Activated CD8-positive, alpha-beta T cell treated with anti-CD3 and anti-CD28 coated beads, Interleukin-2, amount 10 ng/mL, durations not matched to agents 7 days and 5 days (primary cell): ENCODE measurements at places on chromosomes 5 and 9.
A peak's percentile ranks its signal among the peaks of the same experiment; 100 is the strongest.

DNA sequence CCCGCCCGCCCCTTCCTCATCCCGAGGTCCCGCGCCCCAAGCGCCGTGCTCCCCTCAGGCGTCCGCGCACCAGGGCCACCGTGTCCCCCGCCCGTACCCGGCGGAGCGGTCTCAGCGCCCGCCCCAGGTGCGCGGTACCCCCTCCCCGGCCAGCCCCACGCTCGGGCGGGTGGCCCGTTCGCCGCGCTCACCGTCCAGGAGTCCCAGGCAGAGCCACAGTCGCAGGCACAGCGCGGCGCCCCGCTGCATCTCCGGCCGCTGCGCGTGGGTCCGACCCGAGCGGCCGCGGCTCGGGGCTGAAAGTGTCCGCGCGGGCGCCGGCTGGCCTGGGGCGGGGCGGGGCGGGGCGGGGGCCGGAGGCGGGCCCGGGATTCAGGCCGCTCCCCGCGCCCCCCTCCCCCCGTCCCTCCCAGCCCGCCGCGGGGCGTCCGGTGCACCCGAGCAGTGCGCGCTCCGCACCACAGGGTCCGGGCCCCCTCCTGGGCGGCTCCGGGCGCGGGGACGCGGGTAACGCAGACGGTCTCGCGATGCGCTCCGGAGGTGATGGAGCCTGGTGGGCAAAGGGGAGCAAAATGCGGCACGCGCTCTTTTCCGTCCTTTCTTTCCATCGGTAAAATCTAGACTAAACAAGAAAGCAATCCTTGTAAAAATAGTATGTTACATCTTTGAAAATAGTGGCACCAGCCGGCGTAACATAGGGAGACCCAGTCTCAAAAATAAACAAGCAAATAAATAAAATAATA is at the start of gene FLT4:
Gene FLT4, minus strand, starts transcription at position 304 of the 743 bp plus-strand sequence. Its CDS starts 55 bp downstream, at position 249.
- H3K27ac ChIP-seq, result no peak within 1 kb of the TSS
- peak within 1 kb of the TSS; percentile 77 for H3K4me3 ChIP-seq
- DNase-seq, result no peak
- H3K27me3 ChIP-seq, result peaks cover 40% of the 10 kb centered on the region
- H3K36me3 ChIP-seq, result no peaks in the 10 kb centered on the region

DNA sequence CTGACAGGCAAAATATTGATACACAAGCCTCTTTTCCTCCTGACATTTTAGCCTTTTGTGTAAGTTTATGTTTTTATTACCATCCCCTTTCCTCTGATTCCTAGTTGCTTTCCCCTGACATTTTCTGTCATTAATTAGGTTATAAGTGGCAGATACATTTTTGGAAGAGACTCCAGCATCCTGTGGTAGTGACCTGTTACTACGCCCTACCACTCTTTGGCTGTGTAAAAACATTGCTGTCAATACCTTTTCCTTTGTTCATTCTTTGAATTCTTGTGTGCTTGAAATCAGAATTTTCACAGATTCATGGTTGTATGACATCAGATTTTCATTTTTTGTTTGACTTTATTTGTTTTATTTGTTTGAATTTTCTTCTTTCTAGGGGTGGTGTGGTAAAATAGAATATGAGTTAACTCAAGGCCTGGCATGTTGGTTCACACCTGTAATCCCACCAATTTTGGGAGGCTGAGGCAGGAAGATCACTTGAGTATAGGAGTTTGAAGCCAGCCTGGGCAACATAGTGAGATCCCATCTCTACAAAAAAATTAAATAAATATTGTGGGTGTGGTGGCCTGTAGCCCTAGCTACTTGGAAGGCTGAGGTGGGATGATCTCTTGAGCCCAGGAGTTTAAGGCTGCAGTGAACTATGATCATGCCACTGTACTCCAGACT is 43.4 kb downstream of the UBE2R2 start:
- H3K36me3 ChIP-seq, result peaks cover 14% of the 10 kb centered on the region
- H3K4me1 ChIP-seq, result peaks cover 7% of the 10 kb centered on the region
- no peak overlapping the region for H3K27ac ChIP-seq
- no peak for DNase-seq
- H3K4me3 ChIP-seq, result no peak overlapping the region

DNA sequence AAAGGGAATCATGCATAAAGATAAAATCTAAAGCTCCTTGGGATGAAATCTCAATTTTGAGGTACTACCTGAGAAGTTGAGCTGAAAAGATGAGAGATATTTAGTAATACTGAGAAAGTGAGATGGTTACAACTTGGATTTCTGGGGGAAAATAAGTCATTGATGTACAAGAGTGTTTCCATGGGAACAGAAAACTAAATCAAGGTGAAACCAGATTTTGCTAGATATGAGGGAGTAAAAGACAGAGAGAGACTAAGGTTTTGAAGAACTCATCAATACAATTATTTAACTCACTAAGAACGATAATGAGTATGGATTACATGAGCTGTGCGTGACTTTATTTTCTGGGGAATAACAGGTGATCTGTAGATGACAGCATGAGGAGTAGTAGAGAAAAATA is 10.2 kb upstream of the ST8SIA4 start:
- H3K4me1 ChIP-seq, result peaks cover 18% of the 10 kb centered on the region
- no peak for DNase-seq
- no peaks in the 10 kb centered on the region for H3K27me3 ChIP-seq
- H3K36me3 ChIP-seq, result peaks cover 10% of the 10 kb centered on the region
- H3K4me3 ChIP-seq, result no peak overlapping the region
- no peak overlapping the region for H3K27ac ChIP-seq

DNA sequence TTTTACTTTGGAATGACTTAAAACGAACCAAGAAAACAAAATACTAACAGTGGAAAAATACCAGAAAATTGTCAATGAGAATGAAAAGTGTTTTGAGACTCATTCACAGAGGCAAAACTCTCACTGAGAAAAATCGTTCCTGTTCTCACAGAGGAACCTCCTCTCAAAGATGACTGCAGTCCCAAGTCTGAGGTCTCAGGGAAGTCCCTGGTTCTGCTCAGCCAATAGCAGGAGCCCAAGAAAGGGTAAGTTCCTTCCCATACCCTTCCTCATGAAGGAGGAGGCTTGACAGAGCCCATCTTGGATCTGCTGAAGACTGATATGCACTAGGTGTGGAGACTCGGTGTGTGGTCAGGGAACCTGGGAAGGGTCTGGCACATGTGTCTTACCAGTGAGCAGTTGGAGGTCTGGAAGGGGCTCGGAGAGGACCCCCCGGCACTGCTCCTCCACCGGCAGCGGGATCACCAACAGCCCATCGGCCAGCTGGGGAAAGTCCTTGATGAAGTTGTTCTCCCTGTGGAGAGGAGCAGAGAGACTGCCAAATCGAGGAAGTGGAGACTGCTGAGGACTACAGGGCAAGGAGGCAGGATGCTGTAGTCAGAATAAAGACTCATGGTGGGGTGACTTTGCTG is 46.0 kb downstream of the TRIM32 start:
- DNase-seq, result no peak
- no peak overlapping the region for H3K4me3 ChIP-seq

- H3K4me3 ChIP-seq, result no peak overlapping the region
- no peaks in the 10 kb centered on the region for H3K27me3 ChIP-seq
- H3K27ac ChIP-seq, result peak overlapping the region; percentile 36
- peaks cover 23% of the 10 kb centered on the region for H3K4me1 ChIP-seq
- DNase-seq, result peak; percentile 27
Measured at GRCh38 chr5:169805527-169805934, 168.5 kb downstream of the DOCK2 start.

GRCh38 chr5:127072861-127073846 is at the start of gene C5orf63:
Gene C5orf63, minus strand, starts transcription at chr5:127073502. Its CDS starts 14,507 bp downstream, at chr5:127058995.
- peak; percentile 79 for DNase-seq
- H3K27me3 ChIP-seq, result peaks cover 2% of the 10 kb centered on the region
- peak within 1 kb of the TSS; percentile 87 for H3K27ac ChIP-seq
- H3K36me3 ChIP-seq, result peaks cover 14% of the 10 kb centered on the region
- H3K4me1 ChIP-seq, result peaks cover 12% of the 10 kb centered on the region
- peak within 1 kb of the TSS; percentile 86 for H3K4me3 ChIP-seq

DNA sequence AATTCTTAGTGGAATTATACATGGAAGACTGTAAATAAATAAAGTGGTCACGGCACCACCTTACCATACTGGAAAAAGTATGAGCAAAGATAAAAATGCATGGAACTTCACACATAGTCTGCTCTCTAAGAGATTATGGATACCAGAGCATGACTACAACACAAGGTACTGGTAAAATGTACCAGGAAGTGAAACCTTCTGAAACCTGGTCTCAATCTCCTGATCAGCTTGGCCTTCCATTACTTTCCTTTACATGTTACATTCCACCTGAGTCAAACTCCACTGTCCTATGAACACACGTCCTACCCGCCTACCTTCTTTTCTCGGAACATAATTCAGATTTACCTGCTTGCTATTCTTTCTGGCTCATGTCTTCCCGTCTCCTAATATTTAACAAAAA is 15.9 kb downstream of the PTAR1 start:
- no peak overlapping the region for H3K4me3 ChIP-seq
- DNase-seq, result no peak
- no peak overlapping the region for H3K27ac ChIP-seq
- peaks cover 59% of the 10 kb centered on the region for H3K36me3 ChIP-seq

- no peak overlapping the region for H3K4me3 ChIP-seq
- no peak overlapping the region for H3K27ac ChIP-seq
- peaks cover 13% of the 10 kb centered on the region for H3K27me3 ChIP-seq
Measured at GRCh38 chr5:135133698-135134515, 99.9 kb upstream of the PITX1 start.

DNA sequence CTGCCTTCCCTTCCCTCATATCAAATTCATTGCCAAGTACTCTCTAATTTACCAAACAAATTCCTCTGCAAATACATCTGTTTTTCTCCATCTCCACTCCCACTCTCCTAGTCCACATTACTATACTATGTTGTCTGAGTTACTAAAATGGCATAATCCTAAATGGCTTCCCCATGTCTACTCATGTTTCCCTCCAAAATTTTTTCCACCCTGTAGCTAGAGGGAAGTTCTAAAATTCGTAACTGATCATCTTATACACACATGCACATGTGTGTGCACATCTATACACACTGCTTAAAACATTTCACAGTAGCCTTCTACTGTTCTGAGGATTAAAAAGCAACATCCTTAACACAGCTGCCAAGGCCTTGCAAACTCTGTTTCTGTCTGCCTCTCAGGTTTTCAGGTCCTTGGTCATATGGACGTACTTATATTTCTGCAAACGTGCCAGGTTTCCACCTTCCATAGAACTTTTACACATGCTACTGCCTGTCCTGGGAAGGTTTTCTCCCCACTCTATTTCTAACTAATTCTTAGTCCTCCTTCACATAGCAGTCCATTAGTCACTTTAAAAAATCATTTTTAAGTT is 140.6 kb downstream of the LURAP1L start:
- no peak for DNase-seq
- no peaks in the 10 kb centered on the region for H3K27me3 ChIP-seq
- H3K4me1 ChIP-seq, result no peaks in the 10 kb centered on the region
- no peak overlapping the region for H3K4me3 ChIP-seq
- H3K36me3 ChIP-seq, result no peaks in the 10 kb centered on the region

DNA sequence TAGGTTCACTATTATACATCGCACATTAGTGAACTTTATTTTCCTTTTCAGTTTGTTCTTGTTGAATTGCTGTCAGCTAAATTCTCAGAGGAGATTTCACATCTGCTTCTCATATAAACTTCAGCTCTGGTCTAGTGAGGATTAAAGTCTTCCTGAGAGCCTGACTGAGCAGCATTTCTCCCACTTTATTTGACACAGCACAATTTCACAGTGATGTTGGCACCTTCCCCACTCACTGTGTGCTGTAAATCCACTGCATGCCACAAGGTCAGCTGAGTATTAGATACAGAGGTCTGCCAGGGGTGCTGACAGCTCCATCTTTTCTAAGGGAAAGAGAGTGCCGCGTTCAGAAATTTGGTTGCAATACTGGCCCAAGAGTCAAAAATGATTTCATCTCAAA is 567.4 kb downstream of the PRR16 start:
- H3K27ac ChIP-seq, result no peak overlapping the region
- no peaks in the 10 kb centered on the region for H3K4me1 ChIP-seq
- no peaks in the 10 kb centered on the region for H3K27me3 ChIP-seq
- no peak for DNase-seq
